ENCODE measurements at places on chromosomes 2 and 18.

DNA sequence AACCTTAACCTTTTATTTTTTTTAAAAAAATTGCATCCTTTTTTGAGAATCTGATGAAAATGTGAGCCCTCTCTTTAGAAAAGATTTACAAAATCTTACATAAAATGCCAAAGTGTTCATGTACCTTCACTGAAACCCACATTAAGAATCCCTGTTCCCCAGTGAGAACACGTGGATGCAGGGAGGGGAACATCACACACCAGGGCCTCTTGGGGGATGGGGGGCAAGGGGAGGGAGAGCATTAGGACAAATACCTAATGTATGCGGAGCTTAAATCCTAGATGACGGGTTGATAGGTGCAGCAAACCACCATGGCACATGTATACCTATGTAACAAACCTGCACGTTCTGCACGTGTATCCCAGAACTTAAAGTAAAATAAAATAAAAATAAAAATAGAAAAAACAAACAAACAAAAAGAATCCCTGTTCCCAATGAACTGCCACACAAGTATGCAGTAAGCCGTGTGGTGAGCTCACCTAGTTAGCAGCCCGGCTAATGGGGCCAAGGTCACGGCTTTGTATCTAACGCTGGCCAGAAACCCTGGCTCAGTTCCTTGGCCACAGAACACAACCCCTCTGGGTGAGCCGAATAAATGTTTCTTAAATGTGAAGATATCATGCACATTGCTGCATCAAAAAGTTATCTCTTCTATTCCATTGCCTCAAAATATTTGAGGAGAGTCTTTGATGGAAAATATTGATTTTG lies 41.4 kb downstream of the CHST9 start:
- DNase-seq = no peak

DNA sequence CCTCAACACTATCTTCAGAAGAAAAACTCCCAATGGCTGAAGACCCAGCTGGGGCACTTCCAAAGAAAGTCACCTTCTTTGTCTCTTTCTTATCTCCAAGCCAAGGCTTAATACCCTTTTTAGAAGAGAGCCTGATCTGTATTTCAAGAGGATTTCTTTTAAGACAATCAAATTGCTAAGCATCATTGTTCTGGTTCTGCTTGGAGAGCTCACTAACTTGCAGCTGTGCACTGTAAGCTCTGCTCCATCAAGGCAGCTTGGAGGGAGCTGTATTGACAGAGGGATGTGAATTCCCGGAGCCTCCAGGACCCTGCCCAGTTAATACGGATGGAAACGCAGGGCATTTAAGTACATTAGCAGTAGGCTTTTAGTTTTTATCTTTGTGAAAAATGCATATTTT lies 253.1 kb downstream of the TDRD15 start:
- no peak for DNase-seq

DNA sequence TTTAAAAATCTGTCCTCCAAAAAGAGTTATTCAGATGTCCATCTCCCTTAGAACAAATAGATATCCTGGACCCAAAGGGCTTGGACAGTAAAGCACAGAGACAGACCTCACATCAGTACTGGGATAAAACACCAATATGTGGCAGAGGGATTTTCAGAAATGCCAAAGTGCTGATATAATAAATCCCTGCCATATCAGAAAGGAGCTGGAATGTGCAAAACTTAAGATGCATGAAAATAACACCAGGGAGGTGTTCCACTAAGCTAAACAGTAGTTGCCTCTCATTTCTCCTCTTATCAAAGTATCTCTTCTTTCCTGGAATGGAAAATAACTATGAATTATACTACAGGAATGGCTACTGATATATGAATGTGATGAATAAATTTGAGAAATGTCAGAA lies 13.2 kb downstream of the USP40 start:
- DNase-seq = peak; percentile 8

GRCh38 chr2:196435189-196435588 lies 204.3 kb upstream of the CCDC150 start:
- DNase-seq = no peak

GRCh38 chr2:160246356-160246755 lies 46.3 kb upstream of the ITGB6 start:
- no peak for DNase-seq

GRCh38 chr2:144517866-144518747 lies 1.8 kb downstream of the ZEB2 start:
- DNase-seq = no peak

- no peak for DNase-seq
Observed at GRCh38 chr2:227643990-227644551, 22.5 kb upstream of the SCYGR5 start.

DNA sequence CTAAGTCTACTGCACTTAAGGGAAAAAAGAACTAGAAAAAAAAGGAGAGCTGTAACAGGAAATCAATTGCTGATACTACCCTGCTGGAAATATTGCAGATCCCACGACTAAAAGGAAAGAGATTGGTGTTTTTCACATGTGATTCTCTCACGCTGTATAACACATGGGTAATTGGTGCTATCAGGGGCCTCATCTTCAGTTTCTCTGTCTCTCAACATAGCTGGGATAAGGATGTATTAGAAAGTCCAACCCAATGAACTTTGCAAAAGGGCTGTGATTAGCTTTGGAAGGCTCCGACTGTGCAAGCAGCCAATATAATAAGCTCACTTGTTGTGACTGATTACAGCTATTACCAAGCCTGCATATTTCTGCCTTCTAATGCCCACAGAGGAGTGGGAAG lies 133.4 kb downstream of the NRP2 start:
- no peak for DNase-seq

DNA sequence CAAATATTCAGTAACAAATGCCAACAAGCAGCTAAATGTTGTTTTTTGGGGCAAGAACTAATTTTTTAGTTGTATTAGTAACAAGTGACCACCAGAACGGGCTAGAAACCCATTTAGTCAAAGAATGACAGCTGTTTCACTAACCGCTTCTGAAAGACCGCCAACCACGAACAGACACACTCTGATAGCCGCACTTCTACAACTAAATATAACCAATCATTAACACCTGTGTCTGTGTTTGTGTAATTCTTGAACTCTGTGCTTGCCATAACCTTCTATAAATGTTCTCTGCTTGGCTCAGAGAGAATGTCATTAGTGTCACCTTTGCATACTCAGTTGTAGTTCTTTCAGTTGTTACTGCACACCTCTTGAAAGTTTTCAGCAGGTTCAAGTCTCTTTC lies 526.3 kb upstream of the LRRTM1 start:
- DNase-seq = no peak

- no peak for DNase-seq
Observed at GRCh38 chr2:44843086-44843485, 98.4 kb upstream of the SIX3 start.

GRCh38 chr2:215644233-215644897 lies 208.5 kb upstream of the FN1 start:
- no peak for DNase-seq

GRCh38 chr2:109266998-109267854 lies 138.2 kb downstream of the SH3RF3 start:
- peak; percentile 80 for DNase-seq

GRCh38 chr18:74281980-74282754 lies 9.6 kb downstream of the CYB5A start:
- peak; percentile 60 for DNase-seq

DNA sequence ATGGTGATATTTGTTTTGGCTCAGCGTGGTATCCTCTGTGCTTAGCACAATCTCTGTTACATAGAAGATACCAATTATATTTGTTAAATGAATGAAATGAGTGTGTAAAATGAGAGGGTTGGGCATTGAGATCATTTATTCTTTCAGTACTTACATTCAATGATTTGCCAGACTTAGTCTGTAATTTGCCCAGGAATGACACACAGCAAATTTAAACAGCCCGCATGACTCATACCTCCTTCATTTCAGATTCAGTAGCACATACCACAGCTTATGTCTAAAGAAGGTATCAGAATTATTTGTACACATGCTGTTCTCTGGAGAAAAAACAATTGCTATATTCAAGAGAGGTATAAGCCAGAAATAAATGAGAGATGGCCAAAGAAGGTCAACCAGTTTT lies 37.0 kb downstream of the KLHL14 start:
- DNase-seq = no peak

- no peak for DNase-seq
Observed at GRCh38 chr2:219506802-219507526, 7.3 kb upstream of the ASIC4 start.

GRCh38 chr2:106117882-106118684 lies 76.0 kb downstream of the UXS1 start:
- no peak for DNase-seq

DNA sequence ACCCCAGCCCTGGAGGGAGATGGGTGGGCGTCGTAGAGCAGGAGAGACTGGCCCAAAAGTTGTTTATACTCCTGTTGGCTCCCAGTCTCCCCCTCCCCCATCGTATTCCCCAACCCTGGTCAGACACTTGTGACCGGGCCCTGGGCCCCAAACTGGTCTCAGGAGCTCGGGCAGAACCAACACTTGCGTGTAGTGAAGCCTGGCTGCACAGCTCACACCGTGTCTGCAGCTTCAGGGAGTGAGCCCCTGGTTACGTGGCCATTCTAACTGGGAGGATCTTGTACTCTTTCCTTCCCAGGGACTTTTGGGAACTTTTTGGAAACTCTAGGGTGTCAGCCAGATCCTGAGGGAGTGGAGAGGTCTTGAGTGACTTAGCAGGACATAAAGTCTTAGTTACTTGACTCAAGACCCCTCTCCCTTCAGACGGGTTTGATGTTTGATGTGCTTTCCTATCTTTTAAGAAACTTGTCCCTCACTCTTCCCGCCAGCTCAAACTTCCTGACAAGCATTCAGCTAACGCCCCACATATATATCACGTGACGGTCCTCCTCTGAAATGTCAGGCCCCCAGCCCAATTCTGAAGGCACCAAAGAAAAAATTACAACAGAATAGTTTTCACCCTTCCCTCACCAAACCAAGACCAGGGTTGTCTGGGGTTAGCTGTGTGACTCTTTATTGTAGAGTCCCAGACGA lies 2.3 kb downstream of the PKDCC start:
- DNase-seq = no peak

GRCh38 chr18:79962311-79962710 lies 2.1 kb upstream of the HSBP1L1 start:
- DNase-seq = peak; percentile 11

DNA sequence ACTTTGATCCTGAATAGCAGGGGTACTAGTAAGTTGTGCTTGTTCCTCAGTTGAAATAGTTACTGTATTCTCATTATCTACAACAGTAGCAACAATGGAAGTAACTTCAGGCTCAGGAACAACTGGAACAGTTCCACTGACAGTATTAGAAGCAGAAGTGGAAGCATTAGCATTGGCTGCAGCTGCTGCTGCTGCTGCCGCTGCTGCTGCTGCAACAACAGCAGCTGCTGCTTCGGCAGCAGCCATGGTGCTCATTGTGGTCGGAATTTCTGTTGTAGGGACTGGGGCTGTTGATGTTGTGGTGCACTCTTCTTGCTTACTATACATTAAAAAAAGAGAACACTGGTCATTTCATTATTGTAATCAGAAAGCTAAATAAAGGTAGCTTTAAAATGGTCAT lies 40.8 kb downstream of the PRPF40A start:
- no peak for DNase-seq

GRCh38 chr2:203461746-203462145 lies 73.4 kb downstream of the RAPH1 start:
- DNase-seq = peak; percentile 50

GRCh38 chr2:88269836-88270235 lies 99.7 kb downstream of the THNSL2 start:
- no peak for DNase-seq

DNA sequence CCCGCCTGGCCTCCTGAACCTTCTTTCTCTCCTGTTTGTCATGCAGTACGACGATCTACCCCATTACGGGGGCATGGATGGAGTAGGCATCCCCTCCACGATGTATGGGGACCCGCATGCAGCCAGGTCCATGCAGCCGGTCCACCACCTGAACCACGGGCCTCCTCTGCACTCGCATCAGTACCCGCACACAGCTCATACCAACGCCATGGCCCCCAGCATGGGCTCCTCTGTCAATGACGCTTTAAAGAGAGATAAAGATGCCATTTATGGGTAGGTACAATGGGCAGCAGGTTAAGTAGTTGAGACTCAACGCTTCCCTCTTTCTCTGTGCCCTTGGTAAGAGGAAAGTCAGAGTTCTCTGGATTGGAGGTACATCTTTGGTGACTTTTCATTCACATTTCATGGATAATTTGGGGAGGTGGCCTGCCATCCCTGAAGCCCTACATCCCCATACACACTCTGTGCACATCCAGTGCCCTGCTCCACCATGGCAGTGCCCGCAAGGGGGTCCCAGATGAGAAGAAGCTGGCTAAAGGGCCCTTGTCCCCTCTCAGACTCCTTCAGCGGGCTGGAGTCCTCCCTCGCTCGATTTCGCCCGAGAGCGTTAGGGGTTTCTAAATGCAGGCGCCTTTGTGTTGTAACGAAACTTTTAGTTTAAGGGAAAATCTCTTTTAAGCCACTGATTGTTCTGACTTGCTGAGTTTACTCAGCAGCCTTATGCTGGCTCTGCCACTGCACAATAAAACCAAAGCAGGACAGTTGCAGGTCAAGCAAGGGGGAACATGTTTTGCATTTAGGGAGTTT lies 3.0 kb downstream of the MEIS1 start:
- peak; percentile 43 for DNase-seq

DNA sequence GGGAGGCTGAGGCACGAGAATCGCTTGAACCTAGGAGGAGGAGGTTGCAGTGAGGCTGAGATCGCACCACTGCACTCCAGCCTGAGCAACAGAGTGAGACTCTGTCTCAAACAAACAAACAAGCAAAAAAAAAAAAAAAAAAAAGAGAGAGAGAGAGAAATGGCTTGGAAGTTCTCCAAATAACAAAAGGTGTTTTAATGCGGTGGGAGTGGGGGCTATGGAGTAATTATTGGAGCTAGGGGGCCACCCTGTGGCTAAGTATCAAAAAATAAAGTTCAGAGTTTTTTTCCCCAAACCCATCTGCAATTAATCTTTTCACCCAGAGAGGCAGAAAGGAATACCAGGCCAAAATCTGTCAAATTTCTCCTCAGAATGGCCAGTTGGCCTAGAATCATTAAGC lies 23.0 kb upstream of the CEP68 start:
- peak; percentile 29 for DNase-seq

DNA sequence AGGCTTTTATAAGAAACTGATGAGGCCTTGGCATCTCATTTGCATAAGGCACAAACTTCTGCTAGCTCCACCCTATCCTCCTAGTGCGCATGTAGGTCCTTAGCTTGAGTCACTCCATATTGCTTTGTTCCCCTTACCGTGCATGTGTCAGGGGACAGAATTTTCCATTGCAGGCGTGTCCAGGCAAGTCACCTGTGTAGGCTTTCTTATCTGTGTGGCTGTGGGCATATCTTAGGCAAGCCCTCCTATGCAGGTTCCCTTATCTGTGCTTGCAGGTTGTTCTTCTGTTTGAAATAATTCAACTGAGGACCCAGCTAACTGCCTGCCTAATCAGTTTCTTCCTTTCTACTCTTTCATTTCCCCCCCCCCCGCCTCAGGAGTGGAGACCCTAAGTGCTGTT lies 63.3 kb upstream of the CDCA7 start:
- DNase-seq = no peak

GRCh38 chr2:197131558-197131855 lies 179.1 kb downstream of the ANKRD44 start:
- no peak for DNase-seq

DNA sequence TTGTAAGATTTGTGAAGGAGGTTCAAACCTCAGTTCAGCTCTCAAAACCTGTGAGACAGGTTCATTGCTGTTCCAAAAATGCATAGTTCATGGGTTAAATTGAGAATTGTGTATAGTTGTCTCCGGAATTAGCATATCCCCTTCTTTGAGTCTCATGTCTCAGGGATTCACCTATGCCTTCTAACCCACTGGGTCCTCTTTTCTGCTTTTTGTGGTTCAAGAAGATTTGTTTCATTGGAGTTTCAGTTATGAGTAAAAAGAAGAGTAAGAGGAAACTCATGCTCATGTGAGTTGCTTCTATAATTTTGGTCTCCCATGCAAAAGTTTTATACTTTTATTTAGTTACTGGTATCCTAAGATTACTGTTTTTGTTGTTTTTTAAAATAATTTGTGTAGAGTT lies 1219.8 kb upstream of the ZEB2 start:
- DNase-seq = no peak

All from cardiac fibroblast (primary cell).